Osteoblast (primary cell): ENCODE measurements at places on chromosomes 6 and 20. TPM values are rescaled to one million over a fixed set of nuclear protein-coding genes. Genes with fewer than 3 reads are reported as not detected.

- DNase-seq: no peak
Measured at GRCh38 chr6:5121956-5122355, 36.8 kb downstream of the PPP1R3G start.

Gene ADGRF5
- total RNA-seq: under 0.01 TPM in 2 replicates

Gene HLA-B
- total RNA-seq: 455 and 510 TPM in 2 replicates

DNA sequence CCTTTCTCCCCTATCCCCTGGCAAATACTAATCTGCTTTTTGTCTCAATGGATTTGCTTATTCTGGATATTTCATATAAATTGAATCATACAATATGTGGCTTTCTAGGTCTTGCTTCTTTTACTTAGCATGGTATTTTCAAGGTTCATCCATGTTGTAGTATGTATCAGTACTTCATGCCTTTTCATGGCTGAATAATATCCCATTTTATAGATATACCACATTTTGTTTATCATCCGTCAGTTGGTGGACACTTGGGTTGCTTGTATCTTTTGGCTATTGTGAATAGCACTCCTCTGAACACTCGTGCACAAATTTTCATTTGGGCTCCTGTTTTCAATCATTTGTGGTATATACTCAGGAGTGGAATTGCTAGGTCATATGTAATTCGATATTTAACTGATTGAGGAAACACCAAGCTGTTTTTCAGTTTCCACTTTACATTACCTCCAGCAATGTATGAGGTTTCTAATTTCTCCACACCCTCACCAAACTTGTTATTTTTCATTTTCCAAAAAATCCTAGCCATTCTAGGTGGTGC is 30.5 kb upstream of the RIPPLY2 start:
- DNase-seq: no peak

DNA sequence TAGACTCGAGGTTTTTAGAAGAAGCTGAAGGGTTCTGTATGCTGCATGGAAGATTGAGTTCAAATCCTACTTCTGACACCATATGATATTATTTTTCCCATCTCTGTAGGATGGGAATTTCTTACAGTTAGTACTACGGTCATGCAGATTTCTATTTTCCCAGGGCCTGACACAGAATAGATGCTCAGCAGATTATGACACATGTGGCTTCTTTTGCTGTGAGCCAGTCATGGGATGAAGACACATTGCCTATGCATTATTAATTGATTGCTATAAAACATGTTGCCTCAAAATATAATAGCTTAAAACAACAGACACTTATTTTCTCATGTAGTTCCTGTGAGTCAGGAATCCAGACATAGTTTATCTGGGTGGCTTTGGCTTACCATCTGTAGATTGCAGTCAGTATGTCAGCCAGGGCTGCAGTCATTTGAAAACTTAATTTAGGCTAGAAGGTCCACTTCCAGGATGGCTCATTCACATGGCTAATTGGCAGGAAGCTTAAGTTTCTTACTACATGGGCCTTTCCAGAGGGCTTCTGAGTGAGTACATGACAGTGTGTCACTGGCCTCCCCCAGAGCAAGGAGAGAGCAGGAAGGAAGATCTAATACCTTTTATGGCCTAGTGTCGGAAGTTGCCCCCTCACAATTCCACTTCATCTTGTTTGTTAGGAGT is 29.5 kb downstream of the TOP1 start:
- peak; percentile 57 for DNase-seq

Gene OR12D3
- not detected in 2 replicates for total RNA-seq

Gene ZNF335
- 18.3 and 20.3 TPM in 2 replicates for total RNA-seq

GRCh38 chr20:61763740-61764400 is 301.8 kb downstream of the TAF4 start:
- peak; percentile 22 for DNase-seq

Gene RAB44
- total RNA-seq: under 0.01 and 0.36 TPM in 2 replicates

- peak; percentile 41 for DNase-seq
Measured at GRCh38 chr6:39543095-39543494, 182.1 kb downstream of the KIF6 start.

DNA sequence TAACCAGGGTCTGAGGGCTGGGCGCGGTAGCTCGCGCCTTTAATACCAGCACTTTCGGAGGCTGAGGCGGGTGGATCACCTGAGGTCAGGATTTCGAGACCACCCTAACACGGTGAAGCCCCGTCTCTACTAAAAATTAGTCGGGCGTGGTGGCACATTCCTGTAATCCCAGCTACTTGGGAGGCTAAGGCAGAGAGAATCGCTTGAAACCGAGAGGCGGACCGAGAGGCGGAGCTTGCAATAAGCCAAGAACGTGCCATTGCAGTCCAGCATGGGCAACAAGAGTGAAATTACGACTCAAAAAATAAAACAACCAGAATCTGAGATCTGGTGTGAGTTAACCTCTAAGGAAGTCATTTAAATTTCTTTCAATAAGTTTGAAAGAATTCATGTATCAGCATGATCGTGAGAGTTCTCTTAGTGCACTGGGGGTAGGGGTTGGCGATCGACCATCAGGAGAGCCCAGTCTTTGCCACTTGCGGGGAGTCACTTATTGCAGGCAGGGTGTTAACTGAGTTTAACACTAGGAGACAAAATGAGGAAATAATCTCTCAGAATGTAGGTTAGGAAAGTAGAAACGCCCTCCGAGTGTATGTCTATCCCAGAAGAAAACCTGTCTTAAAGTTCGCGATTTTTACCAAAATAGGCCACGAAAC is 206.5 kb upstream of the ZNF184 start:
- no peak for DNase-seq

- peak; percentile 68 for DNase-seq
Measured at GRCh38 chr6:41688256-41688965, 47.0 kb downstream of the TFEB start.

- DNase-seq: no peak
Measured at GRCh38 chr6:158665332-158665731, 15.5 kb downstream of the SYTL3 start.

DNA sequence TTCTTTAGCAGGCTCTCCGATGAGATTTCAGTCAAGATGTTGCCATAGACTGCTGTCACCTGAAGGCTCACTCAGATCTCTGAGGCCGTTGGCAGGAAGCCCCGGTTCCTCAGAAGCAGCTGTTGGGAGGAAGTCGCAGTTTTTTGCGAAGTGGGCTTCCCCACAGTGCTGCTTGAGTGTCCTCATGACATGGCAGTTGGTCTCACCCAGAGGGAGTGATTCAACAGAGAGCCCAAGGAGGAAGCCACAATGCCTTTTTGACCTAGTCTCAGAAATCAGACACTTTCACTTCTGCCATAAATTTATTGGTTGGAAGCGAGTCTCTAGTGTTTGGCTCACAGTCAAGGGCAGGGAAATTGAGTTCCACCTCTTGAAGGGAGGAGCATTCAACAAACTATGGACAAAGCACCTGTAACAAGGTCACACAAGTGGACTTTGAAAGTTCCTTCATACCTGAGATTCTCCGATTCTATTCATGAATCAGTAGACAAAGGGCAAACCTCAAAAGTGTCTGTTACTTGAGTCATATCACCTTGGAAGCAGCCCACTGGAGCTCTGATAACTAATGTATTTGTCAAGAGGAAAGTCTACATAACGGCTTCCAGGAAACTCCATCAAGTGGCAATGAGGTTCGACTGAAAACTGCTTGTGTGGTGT is 208.3 kb downstream of the TASP1 start:
- no peak for DNase-seq

DNA sequence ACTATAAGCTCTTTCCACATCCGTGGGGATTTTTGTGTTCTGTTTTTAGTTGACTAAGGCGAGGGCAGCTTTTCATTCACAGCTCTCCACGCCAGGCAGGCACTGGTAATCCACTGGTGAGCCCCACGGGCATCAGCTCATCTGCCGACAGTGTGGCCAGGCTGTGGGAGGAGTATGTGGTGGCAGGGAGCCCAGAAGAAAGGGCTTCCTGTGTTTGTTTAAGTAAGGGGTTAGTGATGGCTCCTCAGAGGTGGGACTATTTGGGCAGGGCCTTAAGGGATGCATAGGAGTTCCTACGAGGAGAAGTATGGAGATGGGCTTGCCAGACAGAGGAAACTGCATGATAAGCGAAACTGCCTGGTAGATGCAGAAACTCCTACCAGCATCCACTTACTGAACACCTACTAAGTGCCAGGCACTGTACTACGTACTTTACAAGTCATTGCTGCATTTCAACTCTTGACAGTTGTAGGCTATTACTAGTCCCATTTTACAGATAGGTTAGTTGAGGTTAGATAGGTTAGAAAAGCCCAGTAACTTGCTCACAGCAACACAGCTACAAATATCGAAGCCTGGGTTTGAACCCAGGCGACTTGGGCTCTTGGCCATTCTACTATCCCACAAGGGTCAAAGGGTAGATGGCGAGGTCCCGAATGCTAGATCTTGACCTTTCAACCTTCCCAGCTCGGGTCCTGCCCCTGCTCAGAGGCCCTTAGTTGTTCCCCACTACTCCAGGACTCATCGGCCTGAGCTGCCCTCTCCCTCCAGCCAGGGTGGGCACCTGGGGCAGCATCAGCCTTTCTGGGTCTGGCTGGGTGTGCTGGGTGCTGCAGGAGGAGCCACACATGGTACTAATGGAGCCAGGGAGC is 55.1 kb downstream of the CEBPB start:
- peak; percentile 90 for DNase-seq

Gene SASH1
- 61.0 and 71.7 TPM in 2 replicates for total RNA-seq

Gene C6orf141
- total RNA-seq: not detected in 2 replicates

DNA sequence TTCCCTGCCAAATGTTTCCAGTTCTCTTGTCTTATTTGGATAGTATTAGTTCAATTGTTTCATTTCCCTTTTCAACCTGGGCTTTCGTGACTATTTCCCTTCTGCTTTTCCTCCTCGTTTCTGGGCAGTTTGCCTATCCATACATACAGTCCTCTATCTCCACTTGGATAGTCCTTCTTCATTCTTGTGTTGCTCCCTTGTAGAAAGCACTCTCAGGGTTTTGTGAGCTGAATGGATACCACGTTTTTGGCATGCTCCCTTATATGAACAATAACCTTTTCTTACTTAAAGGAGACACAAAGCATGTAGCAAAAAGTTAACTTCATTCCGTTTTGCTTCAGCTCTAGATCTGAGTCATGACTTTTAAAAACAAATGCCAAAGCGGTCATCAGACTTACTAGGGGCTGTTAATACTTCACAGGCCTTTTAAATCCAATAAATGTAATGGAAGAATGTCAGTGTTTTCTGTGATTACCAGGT is 16.6 kb downstream of the CRYBG1 start:
- peak; percentile 58 for DNase-seq

DNA sequence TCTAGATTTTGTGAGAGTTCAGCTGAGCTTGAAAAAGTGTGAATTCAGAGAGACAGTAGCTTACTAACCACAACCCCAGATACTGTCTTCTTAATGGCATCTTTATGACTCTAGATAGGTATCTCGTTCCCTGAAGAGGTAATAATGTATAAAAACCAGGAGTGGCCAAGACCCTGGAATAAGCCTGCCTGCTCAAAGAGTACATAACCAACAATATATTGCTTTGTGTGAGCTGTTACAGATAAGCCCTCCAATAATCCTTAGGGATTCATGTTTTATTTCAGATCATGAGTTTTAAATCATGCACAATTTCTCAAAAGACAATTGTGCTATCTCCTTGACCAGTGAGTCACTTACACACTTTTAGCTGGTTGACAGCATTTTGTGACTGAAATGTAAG is 327.8 kb upstream of the ADGRB3 start:
- DNase-seq: no peak

- no peak for DNase-seq
Measured at GRCh38 chr6:19864285-19864684, 27.1 kb downstream of the ID4 start.

- DNase-seq: no peak
Measured at GRCh38 chr20:56422076-56422823, 10.2 kb downstream of the CASS4 start.

DNA sequence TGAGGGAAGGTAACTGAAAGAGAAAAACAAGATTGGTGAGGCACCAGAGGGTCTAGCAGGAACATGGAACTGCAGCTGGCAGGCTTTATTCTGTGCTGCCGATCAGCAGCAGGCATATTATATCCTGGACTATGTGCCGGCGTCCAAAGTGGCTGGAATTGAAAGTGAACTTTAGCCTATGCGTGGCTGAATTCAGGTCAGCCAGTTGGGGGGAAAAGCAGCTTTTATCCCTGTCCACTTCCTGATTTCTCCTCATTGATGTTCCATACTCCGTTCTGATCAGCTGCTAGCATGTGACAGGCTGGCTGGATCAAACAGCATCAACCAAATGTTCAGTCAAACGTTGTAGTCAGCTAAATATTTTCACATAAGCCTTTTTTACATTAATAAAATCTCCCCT is 99.0 kb downstream of the CAP2 start:
- DNase-seq: no peak

Gene SCRT2
- not detected in 2 replicates for total RNA-seq

DNA sequence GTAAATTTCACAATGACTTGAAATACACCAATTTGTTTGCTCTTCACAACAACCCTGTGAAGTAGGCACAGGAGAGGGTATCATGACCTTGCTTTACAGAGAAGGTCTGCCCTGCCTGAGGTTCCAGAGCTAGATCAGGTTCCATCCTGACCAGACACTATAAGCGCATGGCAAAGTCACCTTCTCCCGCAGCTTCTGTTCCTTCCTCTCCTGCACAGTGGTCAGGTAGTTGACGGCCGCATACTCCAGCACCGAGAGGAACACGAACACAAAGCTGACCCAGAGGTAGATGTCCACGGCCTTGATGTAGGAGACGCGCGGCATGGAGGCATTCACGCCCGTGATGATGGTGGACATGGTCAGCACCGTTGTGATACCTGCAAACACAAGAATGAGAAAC is 34.3 kb downstream of the PM20D2 start:
- no peak for DNase-seq

Gene LRP11
- 39.4 and 54.2 TPM in 2 replicates for total RNA-seq

DNA sequence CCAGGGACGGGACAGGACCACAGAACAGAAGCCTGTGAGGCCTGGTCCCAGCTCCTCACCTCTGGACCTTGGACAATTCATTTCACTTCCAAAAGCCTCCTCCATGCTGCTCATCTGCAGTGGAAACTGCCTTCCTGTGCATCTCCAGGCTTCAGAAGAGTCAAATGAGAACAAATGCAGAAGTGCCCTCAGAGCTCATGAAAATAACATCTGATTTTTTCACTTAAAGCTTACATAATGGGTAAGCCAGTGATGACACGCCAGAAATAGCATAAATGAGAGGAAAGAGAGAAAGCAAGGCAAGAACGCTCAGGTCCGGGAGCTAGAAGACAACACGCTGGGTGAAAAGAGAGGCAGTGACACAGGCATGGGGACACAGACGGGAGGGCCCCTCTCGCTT is 7.9 kb downstream of the CNKSR3 start:
- DNase-seq: peak; percentile 30

GRCh38 chr6:125711013-125711675 is 38.3 kb upstream of the HEY2 start:
- no peak for DNase-seq

Gene TP53INP2
- total RNA-seq: 7.7 and 8.0 TPM in 2 replicates

GRCh38 chr20:8583566-8584043 is 451.5 kb downstream of the PLCB1 start:
- DNase-seq: no peak

Gene MAP3K5
- total RNA-seq: 7.4 and 8.3 TPM in 2 replicates

- peak; percentile 95 for DNase-seq
Measured at GRCh38 chr20:51497542-51498467, 44.7 kb downstream of the NFATC2 start.

- no peak for DNase-seq
Measured at GRCh38 chr20:1378735-1379125, 14.1 kb downstream of the FKBP1A start.

GRCh38 chr20:48283470-48284110 is 498.3 kb upstream of the SULF2 start:
- DNase-seq: peak; percentile 94

Gene POPDC3
- total RNA-seq: 32.6 and 41.8 TPM in 2 replicates

Gene AK9
- 5.8 and 6.5 TPM in 2 replicates for total RNA-seq
